ENCODE measurements at places on chromosomes 4 and X. TPM values are rescaled to one million over a fixed set of nuclear protein-coding genes. Genes with fewer than 3 reads are reported as not detected.

DNA sequence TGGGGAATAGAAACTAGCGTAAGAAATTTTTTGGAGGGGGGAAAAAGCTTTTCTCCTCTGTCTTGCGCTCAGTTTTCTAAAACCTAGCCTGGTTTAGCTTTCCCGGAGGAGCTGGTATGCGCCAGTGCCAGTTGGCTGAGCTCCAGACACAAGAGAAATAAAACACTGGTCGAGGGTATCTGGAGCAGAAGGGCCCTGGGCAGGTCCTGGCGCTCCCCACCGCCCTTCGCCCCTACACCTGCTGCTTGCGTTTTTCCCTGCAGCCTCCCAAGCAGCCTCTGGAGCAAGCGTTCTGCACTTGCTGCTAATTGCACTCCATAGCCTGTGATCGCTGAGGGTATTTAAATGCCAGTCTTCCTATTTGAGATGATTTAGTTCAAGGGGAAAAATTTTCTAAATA lies 816 bp downstream of the EREG start:
- peak; percentile 68 for DNase-seq

DNA sequence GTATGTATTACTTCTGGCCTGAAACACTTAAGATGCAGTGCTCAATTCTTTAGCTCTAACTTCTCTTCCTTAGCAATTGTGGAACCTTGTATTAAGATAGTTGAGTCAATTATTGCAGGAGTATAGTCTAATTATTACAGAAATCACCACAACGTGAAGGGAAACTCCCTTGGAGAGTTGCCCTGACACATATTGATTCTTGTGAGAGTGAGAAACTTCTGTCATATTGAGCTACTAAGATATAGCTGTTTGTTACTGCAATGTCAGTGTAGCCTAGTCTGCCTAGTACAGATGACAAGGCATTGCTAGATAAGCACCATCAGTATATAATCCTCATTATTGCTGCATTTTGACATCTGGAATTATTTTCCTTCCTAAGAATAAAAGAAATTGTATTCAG lies 82.7 kb upstream of the TEX13C start:
- no peak for DNase-seq

GRCh38 chr4:174218127-174218790 lies 65.2 kb downstream of the FBXO8 start:
- peak; percentile 79 for DNase-seq

GRCh38 chrX:129614481-129615255 lies 40.1 kb downstream of the APLN start:
- DNase-seq = no peak

DNA sequence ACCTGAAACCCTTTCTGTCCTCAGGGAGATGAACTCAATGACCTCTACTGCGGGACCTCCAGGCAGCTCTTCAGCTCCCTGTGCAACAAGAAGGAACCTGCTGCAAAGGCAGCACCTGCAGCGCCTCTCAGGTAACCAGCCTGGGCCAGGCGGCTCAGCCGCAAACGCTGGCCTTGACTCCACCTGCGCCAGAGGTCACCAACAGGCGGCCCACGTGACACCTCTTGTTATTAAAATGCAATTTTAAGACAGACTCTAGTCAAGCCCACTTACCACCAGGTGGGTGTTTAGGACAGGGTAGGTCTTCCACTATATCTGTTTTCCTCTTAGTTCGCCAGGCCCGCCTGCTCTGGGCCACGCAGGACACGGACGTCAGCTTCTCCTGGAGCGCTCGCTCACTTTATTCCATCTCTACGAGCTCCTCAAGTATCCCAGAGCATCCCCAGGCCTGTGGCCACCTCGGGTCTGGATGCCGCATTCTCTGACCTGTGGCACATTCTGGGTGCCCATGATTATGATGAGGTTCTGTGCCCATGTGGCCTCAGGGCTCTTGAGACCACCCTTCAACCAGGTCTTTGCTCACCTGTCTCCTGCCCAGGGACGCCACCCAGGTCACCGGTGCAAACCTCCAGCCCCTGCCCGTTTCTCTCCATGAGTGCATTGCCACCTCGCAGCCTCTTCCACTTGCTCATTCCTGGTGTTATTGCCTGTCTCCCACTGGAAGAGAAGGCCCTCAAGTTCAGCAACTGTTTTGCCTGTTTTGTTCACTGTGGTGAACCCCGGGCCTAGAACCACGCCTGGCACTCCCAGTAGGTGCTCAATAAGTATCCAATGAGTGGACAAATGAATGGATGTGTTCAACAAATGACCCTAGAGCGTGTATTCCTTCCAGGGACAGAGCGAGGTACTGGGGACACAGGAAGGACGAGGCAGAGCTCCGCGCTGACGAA lies 32.8 kb upstream of the JAKMIP1 start:
- peak; percentile 50 for DNase-seq

GRCh38 chr4:185796176-185796575 lies 15.8 kb downstream of the SORBS2 start:
- no peak for DNase-seq

- DNase-seq = no peak
These were observed 937.8 kb downstream of the PCDH7 start for GRCh38 chr4:31657859-31658570.

SERTM2 gene
- total RNA-seq = not detected

MTNR1A gene
- 0.75 TPM for total RNA-seq
